ENCODE measurements at places on chromosomes 12 and 14. TPM values are rescaled to one million over a fixed set of nuclear protein-coding genes. Genes with fewer than 3 reads are reported as not detected.

DNA sequence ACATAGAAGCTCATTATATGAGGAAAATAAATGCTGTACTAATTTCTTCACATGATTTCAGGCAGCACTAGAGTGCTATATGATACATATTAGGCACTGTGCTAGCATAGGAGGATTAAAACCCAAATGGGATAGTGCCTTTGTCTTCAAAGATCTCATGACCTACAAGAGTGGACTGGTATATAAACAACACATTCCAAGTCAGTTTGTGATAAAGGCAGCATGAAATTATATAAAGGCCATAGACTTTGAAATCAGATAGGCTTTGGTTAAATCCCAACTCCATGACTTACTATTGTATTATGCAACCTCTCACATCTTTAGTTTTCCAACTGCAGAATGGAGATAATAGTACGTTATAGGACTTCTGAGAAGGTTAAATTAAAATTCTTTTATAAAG, 179.7 kb downstream of the RAD51B start:
- no peak for DNase-seq

- no peak for DNase-seq
Measured at GRCh38 chr14:50997712-50998111, 53.4 kb upstream of the PYGL start.

GRCh38 chr12:70590051-70590450, 47.2 kb downstream of the PTPRB start:
- DNase-seq, result peak; percentile 75

DNA sequence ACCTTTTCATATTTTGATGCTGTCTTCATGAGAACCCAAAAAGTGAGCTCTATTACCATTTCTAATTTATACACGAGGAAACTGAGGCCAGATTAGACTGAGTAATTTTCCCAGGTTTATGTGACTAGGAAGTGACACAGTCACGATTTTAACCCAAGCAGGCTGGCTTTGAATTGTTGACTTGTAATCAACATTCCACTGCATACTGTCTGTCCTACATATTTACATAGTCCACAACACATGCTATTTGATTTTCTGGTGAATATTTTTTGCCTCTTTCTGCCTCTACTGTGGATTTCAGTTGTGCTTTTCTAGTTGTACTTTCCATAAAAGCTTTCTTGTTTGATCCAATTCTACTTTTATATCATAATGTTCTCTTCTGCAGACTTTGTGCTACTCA, 8.2 kb downstream of the TAS2R7 start:
- no peak for DNase-seq

DNA sequence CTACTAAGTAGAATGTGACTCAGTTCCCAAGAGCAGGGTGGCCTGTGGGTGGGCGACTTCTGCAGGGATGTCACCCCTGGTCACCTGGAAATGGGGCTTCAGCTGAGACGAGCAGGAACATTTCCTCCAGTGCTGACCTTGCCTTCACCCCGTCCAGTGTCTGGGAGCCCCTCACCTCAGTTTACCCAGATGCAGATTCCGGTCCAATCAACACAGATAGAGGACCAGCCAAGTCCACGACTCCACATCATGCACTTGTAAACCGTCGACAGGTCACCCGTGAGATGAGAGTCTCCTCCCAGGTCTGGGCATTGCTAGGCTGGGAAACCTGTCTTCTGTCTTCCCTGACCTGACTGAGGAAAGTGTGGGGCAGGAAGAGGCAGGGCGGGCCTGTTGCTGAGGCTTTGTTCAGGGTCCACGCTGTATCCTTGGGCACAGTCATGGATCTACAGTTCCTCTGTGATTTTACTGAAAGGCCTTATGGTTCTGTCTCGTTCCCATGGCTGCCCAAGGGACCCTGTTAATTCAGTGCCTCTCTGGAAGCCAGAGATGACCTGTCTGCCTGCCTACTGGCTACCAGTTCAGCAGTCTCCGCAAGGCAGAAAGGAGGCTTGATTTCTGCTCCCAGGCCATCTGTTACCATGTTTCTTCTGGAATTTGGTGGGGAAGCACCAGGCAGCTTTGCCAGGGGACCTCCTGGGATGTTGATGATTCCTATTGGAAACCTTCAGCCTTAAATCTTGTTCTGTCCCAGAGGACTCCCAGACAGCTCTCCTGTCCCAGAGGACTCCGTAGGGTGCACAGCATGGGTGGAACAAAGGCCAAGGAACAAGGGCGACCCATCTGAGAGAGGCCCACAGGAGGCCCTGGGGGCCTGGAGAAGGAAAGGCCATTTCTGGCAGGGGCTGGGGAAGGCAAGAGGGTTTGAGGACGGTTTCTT, 288.5 kb upstream of the RTL1 start:
- no peak for DNase-seq

DNA sequence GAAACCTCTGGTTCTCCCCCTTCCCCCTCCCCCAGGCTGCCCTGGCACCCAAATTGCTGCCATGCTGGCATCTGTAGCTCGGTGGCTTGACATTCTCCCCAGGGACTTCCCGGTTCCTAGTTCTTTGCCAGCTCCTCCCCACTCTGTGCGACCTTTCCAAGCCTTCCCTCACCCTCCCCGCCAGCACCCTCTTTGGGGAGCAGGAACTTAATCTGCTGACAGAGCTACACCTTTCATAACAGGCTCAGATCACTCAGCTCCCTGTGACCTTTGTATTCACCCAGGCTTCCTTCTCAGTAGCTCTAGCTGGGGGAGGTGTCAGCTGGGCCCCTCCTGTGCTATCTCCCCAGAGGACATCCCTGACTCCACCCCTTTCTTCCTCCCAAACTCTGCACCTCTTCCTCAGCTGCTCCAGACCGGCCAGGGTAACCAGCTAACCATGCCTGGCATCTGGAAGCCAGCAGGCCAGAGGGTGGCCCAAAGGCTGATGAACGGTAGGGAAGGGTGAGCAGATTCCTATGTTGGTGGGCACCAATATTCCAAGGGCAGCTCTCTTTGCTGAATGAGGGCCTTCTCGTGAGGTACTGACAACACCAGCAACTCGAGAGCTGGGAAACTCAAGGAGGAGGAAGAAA, 1.8 kb upstream of the COX14 start:
- DNase-seq, result no peak

- peak; percentile 58 for DNase-seq
Measured at GRCh38 chr14:86574051-86574777, 1044.3 kb downstream of the FLRT2 start.

- no peak for DNase-seq
Measured at GRCh38 chr14:50953502-50953901, 9.2 kb upstream of the PYGL start.

DNA sequence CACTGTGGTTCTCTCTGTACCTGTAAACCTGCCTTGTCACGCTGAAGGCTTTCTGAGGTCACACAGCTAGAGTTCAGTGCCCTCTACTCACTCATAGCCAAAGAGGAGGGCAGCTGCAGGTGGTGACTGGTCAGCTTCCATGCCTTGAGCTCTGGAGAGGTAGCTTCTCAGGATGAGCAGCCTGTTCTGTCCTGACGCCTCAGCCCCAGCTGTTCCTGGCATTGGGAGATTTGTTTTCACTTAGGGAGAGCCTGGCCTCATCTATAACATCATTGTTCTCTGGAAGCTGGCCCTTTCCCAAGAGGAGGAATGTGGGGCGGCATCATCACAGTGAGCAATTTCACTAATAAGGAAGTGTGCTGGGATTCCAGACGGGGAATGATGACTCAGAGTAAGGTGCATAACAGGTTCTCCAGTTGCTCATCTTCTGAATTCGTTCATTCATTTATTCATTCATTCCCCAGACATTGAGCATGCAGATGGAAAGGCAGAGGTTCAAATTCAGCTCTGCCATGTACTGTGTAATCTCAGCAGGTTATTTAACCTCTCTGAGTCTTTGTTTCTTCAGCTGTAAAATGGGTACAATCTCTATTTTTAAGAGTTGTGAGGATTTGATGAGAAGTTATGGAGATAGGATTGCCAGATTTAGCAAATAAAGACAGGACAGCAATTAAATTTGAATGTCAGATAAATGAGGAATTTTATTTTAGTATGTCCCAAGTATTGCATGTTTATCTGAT, 255.8 kb upstream of the CRY1 start:
- peak; percentile 96 for DNase-seq

DNA sequence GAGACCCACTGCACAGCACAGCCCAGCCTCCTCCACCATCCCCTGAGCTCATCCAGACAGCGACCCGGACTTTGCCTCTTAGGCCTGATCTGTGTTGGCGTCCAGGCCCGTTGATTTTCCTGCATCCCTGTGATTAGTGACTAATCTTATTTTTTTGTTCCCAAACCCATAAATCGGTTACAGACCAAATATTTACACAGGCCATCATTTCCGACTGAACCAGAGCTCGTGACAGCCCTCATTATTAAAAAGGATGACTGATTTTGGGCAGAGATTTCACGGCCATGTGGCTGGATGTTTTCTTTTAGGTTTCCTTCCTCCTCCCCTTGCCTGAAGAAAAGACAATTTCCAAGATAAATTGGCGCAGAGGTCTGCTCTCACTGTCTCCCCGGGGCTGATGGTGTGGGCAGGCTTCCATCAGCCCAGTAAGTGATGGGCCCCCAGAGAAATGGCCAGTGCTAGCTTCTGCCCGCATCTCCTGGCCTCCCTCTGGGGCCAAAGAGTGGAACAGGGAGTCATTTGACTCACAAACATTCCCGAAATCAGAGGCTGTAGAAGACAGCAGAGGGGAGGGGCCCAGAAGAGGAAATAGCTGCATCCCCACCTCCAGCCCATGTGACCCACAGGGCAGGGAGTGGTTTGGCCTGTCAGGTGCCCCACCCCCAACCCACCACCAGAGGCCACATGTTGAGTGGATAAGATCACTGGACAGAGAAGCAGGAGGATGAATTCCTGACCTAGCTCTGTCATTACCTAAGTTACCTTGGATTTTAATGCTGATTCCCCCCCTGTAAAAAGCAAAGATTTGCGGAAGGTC, 283.5 kb downstream of the KSR2 start:
- DNase-seq, result peak; percentile 95

DNA sequence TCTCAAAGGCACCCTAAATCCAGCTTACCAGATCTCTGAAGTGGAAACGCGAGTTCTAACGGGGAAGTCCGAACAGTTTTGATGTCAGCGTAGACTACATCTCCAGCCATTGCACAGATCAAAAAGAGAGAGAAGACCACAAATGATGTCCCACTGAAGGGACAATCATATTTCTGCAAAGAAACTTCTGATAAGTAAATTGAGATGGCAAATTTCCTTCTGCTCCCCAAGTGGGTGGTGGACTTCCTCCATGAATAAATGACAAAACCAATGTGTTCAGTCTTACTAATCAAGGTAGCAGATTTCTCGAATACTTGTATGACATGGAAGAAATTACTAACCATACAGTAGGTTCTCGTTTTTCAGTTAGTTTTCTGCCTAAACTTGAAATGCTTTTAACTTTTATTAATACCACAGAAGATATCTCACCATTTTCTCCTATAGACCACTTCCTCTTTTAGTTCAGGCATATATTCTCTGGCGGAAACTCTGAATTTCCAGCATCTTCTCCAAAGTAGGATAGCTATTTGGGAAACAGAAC, at the start of gene CLECL1:
Gene CLECL1, minus strand, starts transcription at position 177 of the 541 bp plus-strand sequence.
- DNase-seq, result no peak

DNA sequence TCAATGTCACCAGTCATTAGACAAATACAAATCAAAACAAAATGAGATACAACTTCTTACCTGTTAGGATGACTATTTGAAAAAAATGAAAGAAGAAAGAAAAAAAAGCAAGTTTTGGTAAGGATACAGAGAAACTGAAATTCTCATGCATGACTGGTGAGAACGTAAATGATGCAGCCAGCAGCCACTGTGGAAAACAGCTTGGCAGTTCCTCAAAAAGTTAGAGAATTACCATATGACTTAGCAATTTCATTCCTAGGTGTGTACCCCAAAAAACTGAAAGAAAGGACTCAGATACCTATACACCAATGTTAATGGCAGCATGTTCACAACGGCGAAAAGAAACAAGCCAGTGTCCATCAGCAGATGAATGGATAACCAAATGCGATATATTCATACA, 26.6 kb downstream of the NINJ2 start:
- no peak for DNase-seq

DNA sequence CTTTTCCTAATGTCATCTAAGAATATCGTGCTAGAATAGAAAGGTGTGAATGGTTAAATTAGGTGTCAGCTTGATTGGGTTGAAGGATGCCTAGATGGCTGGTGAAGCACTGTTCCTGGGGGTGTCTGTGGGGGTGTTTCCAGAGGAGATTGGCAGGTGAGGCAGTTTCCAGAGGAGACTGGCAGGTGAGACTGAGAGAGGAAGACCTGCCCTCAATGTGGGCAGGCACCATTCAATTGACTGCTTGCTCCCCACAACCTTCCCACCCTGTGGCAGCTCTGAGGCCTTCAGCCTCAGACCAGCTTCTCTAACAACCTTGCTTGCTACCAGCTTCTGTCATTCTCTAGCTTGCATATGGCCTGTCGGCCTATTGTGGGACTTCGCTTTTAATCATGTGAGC, 9.2 kb downstream of the RNASE9 start:
- no peak for DNase-seq

GRCh38 chr12:1603269-1603993, 9.1 kb upstream of the FBXL14 start:
- no peak for DNase-seq

GRCh38 chr14:46487582-46488350, 163.8 kb downstream of the RPL10L start:
- DNase-seq, result no peak

DNA sequence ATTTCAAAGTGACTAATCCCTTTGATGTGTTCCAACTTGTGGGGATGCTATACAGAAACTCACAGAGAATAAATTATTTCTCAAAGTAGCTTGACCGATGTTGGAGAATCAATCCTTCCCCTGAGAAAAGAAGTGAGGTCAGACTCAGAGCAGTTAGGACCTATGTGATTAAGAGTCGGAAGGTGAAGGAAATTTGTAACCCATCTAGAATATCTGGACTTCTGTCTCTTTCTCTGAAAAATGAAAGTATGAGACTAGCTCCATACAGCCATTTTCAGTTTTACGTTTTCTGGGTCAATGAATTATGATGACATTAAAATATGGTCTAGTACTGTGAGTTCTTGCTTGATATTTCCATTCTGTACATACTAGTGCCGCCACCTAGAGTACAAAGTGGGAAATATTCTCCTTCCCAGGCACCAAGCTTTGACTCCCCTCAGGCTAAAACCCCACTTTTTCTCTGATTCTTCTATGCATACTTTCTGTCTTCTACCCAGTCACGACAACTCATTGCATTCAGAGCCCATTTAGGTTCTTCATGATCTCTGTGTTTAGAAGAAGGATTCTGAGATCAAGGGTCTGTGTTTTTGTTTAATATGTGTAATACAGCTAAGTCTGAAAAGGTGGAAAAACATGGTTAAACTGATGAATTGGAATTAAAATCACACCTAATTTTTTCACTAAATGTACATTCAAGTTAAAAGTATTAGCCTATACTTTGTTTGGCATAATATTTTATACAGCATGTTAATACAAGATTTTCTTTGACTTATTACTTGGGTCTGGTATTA, 6.9 kb upstream of the NTS start:
- peak; percentile 45 for DNase-seq

- DNase-seq, result peak; percentile 77
Measured at GRCh38 chr12:1533602-1534304, 60.6 kb downstream of the FBXL14 start.

GRCh38 chr12:2666411-2666810, 128.4 kb upstream of the FKBP4 start:
- no peak for DNase-seq

Gene RNF212B
- total RNA-seq, result not detected

Gene ING4
- total RNA-seq, result 23.4 TPM

Gene IKZF4
- 0.12 TPM for total RNA-seq

Gene DHRS4L2
- total RNA-seq, result 10.7 TPM

Gene KIF26A
- total RNA-seq, result 1.7 TPM

Gene HHIPL1
- 2.5 TPM for total RNA-seq

Gene ENDOU
- total RNA-seq, result not detected

Gene DIO2
- total RNA-seq, result 3.5 TPM

Gene OTOGL
- total RNA-seq, result 1.4 TPM

Gene BHLHE41
- 25.3 TPM for total RNA-seq

Gene DNAH10
- 0.06 TPM for total RNA-seq

Gene EXOC3L4
- 0.97 TPM for total RNA-seq
